ENCODE measurements at places on chromosomes 16 and 17.

GRCh38 chr17:53499277-53499676 lies 323.4 kb upstream of the KIF2B start:
- no peak for DNase-seq

DNA sequence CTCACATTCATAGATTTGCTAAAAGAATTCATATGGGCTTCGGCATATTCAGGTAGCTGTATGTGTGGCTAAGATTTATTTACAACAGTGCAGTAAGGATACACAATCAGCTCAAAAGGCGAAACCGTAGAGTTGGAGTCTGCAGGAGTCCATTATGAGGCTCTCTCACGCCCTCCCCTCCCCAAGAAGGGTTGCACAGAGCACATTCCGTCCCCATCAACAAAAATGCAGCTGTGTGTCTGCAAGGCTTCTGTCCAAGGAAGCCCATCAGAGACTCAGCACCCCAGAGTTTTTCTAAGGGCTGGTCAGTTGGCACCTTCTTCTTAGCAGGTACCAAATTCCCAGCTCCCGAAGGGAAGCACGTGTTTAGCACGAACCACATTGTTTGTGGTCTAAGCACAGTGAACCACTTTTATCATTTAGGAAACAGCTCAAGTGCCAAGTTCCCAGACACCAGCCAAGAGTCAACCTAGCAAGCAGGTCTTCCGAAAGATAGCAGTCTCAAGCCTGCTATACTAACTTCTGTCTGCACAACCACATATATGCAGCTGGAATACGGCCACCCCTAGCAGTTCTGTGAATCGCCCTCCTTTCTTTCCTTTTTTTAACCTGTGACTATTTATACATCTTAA lies 28.5 kb upstream of the MEAK7 start:
- peak; percentile 24 for DNase-seq

- DNase-seq: no peak
Measured at GRCh38 chr17:82184761-82185160, 27.9 kb downstream of the CCDC57 start.

- DNase-seq: peak; percentile 90
Measured at GRCh38 chr16:85554114-85554888, 58.8 kb upstream of the GSE1 start.

DNA sequence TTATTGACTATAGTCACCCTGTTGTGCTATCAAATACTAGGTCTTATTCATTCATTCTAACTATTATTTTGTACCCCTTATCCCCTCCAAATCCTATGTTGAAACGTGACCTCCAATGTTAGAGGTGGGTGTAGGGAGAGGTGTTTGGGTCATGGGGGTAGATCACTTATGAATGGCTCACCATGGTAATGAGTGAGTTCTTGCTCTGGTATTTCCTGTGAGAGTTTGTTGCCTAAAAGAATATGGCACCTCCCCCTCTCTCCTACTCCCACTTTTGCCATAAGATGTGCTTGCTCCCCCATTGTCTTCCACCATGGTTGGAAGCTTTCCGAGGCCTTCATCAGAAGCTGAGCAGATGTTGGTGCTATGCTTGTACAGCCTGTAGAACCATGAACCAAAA lies 59.3 kb upstream of the BRD7 start:
- DNase-seq: no peak

GRCh38 chr16:11445486-11445885 lies 100.2 kb downstream of the RMI2 start:
- peak; percentile 62 for DNase-seq

DNA sequence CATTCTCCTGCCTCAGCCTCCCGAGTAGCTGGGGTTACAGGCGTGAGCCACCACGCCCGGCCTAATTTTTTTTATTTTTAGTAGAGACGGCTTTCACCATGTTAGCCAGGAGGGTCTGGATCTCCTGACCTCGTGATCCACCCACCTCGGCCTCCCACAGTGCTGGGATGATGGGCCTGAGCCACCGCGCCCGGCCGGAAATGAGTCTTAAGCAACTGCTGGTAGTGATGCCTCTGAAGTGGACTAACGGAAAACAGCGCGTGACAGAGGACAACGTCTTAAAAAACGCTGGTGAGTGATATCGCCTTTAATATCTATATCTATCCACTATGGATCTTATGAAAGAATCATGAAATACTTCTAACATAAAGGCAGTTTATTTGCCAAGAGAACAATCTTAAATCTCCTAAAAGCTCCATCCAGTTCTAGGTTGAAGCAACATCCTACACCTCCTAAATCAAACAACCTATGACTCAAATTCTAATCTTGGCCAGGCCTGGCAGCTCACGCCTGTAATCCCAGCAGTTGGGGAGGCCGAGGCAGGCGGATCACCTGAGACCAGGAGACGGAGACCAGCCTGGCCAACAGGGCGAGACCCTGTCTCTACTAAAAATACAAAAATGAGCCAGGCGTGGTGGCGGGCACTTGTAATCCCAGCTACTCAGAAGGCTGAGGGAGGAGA lies 69.8 kb downstream of the NXN start:
- DNase-seq: no peak

GRCh38 chr16:57720142-57720575 lies 15.4 kb upstream of the KATNB1 start:
- DNase-seq: peak; percentile 88

All from spleen (tissue), 13 donors.